ENCODE measurements at places on chromosomes 11 and 22.

- no peak for DNase-seq
Observed at GRCh38 chr11:48003926-48004325, 23.6 kb downstream of the PTPRJ start.

DNA sequence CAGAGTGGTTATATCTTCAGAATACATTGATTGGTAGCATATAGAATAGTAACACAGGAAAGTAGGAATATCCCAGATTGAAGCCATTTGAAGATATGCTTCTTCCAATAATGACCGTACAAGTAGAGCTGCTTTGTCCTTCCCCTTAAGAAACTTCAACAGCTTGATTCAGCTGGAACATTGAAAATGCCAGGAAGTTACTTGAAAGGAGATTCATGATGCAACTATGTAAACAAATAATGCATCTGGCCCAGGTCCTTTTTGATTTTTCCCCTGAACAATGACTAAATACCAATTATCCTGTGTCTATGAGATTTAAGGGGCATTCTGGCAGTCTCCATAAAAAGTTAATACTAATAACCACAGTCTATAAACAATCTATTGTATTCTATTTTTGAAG, 3.0 kb downstream of the DKK3 start:
- no peak for DNase-seq

DNA sequence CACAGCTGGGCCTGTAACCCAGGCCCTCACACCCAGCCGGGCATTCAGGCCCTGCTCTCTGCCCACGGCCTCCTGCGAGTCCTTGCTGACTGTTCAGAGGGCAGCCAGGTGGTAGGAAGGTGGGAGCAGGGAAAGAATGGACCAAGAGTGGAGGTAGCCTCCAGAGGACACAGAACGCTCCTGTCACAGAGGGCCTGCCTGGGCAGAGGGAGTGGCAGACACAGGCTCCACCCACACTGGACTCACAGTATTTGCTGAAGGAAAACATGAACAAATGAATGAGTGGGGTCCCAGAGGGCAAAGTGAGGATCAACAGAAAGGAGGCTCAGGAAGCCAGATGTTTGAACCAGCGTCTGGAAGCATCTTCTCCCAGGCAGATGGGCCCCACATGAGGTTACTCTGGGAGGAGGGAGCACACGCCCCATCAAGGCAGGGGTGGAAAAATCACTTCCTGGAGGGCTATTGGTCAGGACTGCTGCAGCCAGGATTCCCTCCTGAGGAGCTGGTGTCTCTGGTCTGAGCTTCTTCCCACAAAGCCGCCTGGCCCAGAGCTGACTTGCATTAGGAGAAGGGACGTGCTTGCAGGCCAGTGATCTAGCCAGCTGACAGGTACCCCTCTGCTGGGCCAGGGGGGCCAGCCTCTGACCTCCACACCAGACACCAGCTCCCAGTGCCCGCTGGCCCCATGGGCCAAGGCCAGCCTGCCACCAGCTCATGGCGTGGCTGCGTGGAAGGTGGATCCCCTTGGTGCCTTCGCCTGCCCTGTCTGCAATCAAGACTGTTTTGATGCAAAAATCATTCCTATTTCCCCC, 84.0 kb downstream of the THAP12 start:
- no peak for DNase-seq

DNA sequence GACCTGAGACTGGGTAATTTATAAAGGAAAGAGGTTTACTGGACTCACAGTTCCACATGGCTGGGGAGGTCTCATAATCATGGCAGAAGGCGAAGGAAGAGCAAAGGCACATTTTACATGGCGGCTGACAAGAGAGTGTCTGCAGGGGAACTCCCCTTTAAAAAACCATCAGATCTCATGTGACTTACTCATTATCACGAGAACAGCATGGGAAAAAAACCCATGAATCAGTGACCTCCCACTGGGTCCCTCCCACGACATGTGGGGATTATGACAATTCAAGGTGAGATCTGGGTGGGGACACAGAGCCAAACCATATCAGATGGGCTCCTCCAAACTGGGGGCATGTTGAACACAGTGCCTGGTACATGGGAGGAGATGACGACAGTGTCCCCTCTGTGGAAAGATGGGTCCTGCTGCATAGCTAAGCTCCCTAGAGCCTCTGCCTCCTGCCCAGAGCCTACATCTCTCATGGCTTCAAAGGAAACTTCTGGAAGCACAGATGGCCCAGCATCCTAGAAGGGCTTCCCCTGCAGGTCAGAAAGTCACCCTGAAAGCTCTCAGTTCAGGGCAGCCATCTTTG, 46.1 kb downstream of the MYEOV start:
- DNase-seq: no peak

DNA sequence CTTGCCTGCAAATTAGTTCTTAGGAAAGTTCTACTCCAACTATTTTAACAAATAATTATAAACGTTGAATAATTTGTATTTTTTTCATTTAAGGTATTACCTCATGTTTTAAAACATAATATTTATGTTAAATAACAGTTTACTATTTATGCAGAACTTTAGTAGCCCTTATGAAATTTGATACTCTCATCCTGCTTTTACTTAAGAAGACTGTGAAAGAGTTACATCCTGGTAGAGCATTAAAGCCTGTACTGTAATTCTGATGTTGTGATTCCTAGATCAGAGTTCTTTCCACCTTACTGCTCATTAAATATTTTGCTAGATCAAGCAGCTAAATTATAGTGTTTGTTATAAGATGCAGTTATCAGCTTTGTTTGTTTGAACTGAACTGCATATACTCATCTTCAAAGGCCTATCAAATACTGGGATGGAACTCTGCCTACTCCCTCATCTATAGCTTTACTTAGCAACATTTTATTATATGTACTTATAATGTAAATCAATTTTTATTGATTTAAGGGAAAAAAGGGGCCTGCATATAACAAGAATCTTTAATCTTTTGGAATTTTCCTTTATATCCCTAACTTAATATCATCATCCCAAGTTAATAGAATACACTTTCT, 304.2 kb downstream of the DYNC2H1 start:
- no peak for DNase-seq

GRCh38 chr22:48880749-48881148, 946.9 kb downstream of the BRD1 start:
- no peak for DNase-seq

DNA sequence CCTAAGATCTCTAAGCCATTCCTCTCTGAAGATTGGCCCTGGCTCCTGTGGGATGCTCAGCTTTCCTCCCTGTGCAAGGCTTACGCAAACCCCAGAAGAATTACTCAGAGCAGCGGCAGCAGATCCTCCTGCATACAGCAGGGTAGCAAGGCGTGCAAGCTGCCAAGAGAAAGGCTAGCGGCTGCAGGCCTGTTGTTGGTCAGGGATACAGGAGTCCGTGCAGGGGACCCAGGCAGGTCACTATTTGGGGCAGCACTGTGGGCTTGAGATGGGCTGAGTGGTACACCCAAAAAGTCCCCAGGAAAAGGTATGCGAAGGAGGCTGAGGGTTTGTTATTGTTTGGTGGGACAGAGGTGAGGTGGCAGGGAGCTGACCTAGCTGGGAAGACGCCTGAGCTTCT, 1.5 kb downstream of the GLB1L2 start:
- no peak for DNase-seq

GRCh38 chr11:115247361-115247760, 256.9 kb downstream of the CADM1 start:
- DNase-seq: no peak

- no peak for DNase-seq
Observed at GRCh38 chr11:91396236-91397133, 828.1 kb upstream of the FAT3 start.

- DNase-seq: no peak
Observed at GRCh38 chr11:73310661-73311393, 2.8 kb downstream of the ARHGEF17 start.

DNA sequence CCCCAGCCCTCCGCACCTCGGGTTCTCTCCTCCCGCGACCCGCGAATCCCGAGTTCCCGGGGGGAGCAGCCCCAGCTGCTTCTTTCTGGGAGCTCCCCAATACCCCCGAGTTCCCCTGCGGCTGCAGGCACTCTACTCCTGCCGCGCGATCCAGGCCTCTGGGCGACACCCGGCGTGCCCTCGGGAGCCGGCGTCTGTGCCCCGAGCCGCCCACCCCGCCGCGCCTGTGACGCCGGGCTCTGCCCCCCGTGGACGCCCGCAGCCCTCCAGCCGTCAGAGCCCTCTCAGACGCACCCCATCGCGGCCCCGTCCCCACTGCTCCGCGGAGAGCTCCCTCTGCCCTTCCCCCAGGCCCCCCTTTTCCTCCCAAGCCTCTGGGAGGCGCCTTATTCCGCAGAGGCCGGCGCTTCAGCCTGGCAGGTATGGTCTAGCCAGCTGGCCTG, 422 bp downstream of the GLB1L2 start:
- DNase-seq: no peak

- no peak for DNase-seq
Observed at GRCh38 chr11:35619855-35620640, 1.8 kb downstream of the FJX1 start.

DNA sequence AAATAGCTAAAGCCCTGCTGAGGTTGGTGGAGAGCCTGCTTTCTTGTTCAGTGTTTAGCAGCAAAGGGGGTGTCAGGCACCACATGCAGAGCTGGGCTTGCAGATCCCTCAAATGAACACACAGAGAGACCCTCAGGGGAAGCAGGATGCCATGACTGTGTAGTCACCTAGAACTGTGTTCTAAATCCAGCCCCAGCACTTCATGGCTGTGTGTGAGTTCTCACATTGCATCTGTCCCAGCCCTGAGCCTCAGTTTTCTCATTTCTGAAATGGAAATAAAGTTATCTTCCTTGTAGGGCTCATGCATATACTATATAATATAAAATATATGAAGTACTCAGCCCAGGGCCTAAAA, 47.1 kb downstream of the CWC15 start:
- no peak for DNase-seq

- DNase-seq: no peak
Observed at GRCh38 chr11:111236383-111236782, 9.1 kb upstream of the POU2AF2 start.

DNA sequence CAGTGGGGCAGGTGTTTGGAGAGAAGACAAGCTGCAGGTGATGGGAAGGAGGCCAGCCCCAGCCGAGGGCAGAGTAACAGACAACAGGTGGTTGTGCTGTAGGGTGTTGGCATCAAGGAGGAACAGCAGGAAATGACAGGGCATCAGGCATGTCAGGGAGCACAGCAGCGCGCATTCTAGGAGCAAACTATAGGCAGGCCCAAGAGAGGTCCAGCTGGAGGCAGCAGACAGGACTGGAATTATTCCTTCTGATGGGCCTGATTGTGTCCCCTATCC, 13.6 kb downstream of the ADM start:
- DNase-seq: no peak

DNA sequence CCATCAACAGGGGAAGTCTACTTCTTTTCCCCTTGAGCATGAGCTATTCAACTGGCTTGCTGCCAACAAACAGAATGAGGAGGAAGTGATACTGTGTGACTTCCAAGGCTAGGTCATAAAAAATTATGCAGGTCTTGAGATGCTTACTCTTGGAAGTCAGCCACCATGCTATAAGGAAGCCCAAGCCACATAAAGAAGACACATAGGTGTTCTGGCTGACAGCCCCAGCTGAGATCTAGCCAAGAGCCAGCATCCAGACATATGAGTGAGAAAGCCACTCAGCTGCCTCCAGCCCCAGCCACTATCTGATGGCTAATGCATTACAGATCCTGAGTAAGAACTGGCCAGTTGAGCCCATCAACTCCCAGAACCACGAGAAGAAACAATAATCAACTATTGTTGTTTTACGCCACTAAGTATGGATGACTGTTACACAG, 31.0 kb upstream of the PPP2R1B start:
- DNase-seq: no peak

DNA sequence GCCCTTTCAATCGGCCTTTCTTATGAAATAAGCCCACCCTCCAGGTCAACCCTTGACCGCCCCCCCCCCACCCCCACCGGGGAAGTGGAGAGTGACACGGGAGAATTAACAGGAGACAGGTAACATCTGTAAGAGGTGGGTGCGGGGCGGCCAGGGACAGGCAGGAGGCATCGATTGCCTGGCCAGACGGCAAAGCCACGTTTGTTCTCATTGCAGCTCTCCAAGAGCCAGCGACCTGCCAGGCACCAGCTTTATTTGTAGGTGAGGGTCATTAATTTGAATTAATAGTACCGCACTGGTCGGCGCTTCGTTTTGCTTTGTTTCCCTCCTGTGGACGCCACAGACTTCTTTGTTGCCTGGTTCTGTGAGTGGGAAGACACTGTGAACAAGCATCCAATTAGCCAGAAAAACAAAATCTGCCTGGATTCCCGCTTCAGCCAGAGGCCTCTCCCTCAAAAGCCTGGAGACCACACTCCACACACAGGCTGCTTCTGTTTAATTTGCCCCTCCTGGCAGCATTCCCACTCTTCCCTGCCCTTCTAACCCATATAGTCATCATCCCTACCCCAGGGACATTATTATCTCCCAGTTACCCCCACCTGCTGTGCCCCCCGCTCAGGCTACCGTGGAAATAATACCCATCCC, 104.5 kb upstream of the OPCML start:
- no peak for DNase-seq

DNA sequence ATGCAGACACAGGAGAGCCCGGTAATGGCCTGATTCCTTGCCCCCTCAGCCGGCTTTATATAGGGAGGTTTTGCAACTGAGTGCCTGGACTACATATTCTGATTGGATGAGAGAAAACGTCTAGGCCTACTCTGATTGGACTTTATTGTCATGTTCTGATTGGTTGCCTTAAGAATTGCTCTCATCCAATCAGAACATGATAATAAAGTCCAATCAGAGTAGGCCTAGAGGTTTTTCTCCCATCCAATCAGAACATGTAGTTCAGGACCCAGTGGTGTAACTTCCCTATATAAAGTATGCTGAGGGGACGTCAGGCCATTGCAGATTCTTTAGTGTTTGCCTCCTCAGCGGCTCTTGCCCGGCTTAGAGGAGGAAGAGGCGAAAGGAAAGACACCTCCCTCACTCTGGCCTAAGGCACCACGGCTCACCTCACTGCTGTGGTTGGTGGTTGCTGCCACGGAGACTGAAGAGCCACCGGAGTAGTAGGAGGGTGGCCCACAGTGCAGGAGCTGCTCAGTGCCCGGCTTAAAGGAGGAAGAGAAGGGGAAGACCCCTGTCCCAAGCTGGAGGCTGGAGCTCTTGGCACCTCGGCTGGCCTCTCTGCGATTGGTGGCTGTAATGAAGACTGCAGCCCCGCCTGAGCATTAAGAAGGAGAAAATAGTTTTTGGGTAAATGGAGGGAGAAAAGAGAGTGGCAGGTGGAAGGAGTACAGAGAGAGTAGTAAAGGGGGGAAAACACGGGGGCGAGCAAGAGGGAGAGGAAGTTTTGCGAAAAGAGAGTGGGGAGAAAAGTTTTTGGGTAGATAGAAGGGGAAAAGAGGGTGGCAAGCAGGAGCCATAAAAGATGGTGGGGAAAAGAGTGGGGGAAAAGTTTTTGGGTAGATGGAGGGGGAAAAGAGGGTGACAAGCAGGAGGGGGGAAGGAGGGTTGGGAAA, 116.7 kb upstream of the SERPIND1 start:
- DNase-seq: no peak

DNA sequence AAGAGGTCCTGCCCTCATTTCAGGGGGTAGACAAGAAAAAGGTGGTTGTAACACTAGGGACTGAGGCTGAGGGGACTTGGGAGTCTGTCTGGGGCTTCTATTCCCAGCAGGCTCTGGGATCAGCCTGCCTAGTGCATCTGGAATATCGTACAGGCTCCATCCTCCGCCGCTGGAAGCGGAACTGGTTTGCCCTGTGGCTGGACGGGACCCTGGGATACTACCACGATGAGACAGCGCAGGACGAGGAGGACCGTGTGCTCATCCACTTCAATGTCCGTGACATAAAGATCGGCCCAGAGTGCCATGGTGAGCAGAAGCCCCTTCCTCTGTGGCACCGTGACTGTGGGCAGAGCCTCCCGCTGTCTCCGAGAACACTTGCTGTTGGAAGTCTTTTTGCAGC, 4.0 kb downstream of the PLEKHB1 start:
- no peak for DNase-seq

- no peak for DNase-seq
Observed at GRCh38 chr11:77199137-77199745, 71.2 kb downstream of the MYO7A start.

All from CD4-positive, alpha-beta T cell treated with Interleukin-4 for 1 hour (primary cell).